ENCODE measurements at places on chromosomes 1 and 21.

DNA sequence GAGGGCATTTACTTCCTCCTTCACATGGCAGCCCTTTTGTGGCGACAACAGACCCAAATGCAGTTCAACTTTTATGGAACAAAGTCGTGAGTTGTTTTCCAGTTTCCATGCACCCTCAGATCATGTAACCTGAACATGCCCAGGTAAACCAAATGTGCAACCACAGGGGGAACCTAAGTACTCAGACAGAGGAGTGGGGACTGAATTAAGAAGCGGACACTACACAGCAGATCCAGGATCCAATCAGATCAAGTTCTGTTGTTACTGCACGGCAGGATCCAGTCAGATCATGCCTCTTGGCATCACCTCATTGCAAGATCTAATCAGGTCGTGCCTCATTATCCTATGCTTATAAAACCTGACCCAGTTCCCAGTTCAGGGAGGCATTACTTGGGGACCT, 115.7 kb downstream of the MATN1 start:
- no peak for DNase-seq

DNA sequence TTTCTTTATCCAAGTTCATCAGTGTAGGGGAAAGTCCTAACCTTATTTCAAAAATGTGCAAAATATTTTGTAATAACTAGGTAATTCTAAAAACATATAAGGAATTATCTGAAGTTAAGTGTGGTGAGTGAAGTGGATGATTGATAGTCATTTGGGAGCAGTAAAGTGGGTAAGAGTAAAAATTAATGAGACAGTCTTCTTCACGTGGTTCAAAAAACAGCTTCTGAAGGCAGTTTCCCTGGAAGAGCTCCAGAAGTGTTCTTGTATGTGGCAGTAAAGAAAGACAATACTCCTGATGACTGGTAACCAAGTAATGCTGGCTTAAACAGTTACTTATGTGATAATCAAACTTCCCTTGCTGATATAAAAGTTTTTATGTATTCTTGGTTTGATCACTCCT, 50.3 kb downstream of the LEPR start:
- no peak for DNase-seq

GRCh38 chr1:184493987-184494388, 107.2 kb downstream of the C1orf21 start:
- DNase-seq: no peak

GRCh38 chr21:29385934-29386520, 87.3 kb downstream of the BACH1 start:
- DNase-seq: no peak

GRCh38 chr1:47996060-47996405, 1.2 kb downstream of the TRABD2B start:
- no peak for DNase-seq

DNA sequence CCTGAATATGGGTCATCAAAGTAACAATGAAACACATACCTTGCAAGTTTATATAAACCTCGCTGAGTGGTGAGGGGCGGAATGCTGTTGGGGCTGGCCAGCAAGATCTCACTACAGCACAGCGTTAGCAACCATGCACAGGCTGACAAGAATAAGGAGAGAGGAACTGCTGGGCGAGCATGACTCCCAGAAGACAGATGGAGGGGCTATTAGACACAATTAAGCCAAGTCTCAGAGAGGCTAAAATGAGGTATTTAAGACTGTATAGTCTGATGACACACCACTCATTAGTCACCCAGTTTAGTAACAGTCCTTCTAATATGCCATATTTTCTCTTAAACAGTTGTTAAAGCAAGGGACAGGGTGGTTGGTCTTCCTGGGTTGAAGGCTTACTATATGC, 340.2 kb upstream of the NR5A2 start:
- DNase-seq: no peak

DNA sequence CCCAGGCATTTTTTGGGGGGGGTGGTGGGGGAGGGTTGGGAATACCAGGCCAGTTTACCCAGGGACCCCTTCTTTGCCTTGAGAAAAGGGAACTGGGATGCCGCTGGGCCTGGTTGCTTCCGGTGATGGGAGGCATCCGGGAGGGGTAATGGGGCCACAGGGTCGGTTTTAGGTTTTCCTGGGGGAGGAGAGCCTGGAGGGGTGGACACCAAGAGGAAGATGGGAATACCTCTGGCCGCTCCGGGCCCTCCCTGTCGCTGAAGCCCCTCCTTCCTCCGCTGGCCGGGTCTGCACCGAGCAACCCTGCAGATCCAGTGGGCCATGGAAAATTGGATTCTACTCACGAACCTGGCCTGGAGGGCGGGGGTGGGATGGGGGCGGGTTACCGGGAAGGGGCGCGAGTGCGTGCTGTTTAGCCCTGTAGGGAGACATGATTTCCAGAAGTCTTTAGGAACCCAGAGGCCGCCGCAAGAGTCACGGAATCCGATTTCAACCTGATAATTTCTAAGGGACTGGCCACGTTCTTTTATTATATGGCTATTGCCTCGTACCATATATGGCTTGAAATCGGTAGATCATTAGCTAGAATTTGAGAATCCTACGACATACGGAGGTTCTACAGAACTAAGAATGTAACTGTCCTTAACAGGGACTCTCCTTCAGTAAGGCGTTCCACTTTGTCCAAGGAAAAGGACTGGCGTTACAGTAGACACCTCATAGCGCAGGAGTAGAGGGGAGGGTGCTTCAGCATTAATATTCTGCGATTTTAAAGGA, 749 bp downstream of the AKIRIN1 start:
- no peak for DNase-seq

DNA sequence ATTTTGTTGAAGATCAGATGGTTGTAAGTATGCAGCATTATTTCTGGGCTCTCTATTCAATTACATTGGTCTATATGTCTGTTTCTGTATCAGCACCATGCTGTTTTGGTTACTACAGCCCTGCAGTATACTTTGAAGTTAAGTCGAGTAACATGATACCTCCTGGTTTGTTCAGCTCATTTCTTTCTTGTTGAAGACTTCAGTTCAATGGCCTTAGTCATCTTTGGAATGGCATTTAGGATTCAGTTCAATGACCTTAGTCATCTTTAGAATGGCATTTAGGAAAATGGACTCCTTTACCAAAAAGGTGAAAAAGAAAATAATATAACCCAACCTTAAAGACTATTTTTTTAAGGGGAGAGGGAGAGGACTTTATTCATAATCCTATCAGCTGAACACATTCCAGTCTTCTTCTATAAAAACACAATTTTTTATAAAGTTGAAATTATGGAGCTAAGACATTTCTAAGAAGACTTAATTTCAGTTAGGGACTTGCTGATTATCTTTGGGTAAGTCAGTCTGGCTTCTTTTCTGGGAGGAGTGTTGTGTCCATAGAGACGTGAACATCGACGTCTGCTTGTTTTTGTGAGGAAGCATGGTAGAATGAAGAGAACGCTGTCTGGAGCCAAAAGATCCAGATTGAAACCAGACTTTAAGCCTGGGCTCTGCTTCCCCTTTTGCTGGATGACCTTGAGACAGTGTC, 48.3 kb downstream of the DDR2 start:
- no peak for DNase-seq

- no peak for DNase-seq
These were observed 790 bp upstream of the UTS2 start for GRCh38 chr1:7853684-7854026.

DNA sequence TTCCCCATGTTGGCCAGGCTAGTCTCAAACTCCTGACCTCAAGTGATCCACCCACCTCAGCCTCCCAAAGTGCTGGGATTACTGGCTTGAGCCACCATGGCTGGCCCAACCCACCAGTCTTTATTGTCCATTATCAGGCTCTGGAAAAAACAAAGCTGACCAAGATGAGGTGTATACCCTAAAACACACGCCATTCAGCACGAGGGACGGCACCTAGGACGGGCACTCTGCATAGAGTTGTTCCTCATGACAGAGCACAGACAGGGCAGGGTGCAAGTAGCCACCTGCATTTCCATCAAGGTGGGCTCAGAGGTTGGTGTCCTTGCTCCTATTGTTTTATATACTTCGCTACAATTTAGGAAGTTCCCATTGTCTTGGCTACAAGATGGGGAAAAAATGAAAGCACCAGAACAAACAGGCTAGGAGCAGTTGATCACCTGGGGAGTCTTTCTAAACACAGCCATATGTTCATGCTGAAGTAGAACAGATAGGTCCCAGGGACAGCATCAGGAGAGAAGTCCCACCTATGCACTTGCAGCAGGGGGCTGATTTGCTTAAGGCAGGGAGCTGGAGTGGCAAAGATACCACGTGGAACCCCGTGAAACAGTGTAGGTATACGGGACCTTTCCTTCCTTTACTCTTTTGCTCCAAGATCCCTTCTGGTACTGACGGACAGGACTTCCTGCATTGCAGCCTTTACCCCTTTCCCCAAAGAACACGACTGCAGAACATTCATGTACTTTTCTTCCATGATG, 4.5 kb downstream of the KRTCAP2 start:
- DNase-seq: no peak

DNA sequence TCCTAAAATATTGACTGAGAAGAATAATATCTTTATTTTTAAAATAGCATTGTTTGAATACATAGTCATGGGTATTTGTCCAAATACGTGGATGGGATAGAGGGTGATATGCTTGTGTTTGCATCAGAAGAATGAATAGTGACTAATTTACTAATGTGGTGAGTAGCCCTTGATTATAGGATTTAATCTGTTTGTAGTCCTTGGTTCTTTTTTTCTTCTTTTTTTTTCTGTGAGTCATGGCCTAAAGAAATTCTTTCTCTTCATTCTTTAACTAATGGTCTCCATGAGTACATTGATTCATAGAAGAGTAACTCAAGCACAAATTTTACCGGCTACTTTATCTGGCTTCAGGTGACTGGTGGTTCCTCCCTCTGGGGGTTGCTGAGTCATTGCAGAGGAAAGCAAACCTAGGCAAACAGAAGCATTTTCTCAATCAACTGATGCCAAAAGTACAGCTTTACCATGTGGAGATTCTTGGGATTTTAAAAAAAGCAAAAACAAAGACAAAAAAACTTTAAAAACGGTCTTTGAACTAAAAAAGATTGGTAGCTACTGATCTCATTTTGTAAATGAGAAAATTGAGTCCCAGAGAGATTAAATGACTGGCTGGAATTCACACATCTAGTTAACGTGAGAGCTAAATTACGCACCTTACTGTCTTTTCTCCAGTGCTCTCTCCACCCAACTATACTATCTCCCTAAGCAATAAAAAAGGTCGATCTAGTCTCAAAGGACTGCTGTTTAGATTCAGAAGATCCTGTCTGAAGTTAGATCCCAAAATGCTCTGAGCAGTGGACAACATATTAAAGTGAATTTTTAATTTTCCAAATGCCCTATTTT, 40.5 kb downstream of the AK5 start:
- DNase-seq: no peak

- DNase-seq: no peak
These were observed 168.8 kb downstream of the GABPA start for GRCh38 chr21:25903607-25904006.

DNA sequence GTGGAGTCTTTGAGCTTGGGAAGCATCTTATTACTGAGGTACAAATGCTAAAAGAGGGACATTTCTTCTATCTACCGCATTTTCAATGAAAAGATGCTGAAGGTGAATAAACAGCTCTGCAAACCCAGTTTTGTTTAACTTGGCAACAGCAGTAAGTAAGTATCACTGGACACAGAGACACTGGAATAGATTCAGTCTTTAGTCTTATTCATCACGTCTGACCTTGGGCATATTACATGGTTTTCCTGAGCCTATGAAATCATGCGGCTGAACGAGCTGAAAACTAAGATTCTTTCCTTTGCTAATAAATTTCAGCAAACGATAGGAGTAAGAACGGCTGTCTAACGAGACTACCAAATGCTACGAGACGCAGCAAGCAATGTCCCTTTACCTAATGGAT, 207.4 kb downstream of the GABPA start:
- DNase-seq: no peak

DNA sequence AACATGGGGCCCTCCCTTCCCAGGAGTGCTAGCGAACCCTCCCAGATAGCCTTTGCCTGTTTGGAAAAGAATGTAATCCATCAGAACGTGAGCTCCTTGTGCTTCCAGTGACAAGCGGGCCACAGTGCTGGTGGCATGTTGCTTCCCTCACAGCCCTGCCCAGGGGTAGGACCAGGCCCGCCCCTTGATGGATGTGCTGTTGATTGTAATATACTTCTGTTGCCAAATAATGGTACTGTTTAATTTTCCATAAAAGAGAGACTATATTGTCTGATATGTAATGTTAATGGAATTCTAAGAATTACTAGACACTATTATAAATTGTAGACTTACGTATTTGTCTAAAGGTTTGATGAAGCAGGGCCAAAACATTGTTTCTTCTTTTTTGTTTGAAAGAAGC, 16.4 kb downstream of the ATP5PO start:
- no peak for DNase-seq

GRCh38 chr1:119136401-119136800, 4.1 kb downstream of the WARS2 start:
- DNase-seq: no peak

GRCh38 chr1:201020721-201021629, 2.5 kb downstream of the KIF21B start:
- DNase-seq: no peak

GRCh38 chr1:247812637-247813036, 11.3 kb downstream of the OR14A16 start:
- no peak for DNase-seq

DNA sequence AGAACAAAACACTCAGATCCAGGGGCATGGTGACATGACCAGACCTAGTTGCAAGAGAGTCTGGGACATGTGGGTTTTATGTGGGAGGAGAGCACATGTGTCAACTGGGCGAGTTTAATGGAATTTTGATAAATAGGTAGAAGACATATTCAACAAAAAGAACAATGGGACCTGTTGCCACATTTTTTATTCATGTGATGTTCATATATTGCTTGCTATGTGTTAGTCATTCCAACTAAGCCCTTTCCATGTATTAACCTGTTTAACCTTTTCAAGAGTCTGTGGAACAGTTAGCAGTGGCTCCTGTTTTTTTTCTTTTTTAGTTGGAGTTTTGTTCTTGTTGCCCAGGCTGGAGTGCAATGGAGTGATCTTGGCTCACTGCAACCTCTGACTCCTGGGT, 30.1 kb upstream of the CSF3R start:
- DNase-seq: no peak

DNA sequence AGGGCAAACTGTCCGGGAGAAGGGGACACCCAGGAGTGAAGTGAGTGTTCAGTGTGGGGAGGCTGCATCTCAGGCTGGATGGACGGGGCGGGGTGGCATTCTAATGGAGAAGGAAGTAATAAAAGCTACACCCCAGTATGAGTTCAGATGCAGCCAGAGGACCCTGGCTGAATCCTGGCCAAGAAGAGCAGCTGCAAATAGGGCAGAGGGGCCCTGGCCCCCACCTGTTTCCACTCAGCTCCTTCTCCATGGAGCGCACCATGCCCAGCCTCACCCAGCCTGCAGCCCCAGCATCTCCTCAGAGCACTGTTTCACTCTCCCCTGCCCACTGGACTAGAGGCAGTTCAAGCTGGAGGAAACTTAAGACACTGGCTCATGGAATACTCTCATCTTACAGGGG, 46.4 kb downstream of the KCND3 start:
- DNase-seq: no peak
